ENCODE measurements at places on chromosomes 5 and 9. TPM values are rescaled to one million over a fixed set of nuclear protein-coding genes. Genes with fewer than 3 reads are reported as not detected.

IFNB1 gene
- not detected for total RNA-seq

EGR1 gene
- total RNA-seq, result 0.80 TPM

C9orf50 gene
- total RNA-seq, result not detected

MED10 gene
- total RNA-seq, result 15.2 TPM

RIC1 gene
- 45.7 TPM for total RNA-seq

IFNA21 gene
- not detected for total RNA-seq

C9orf152 gene
- not detected for total RNA-seq

NPDC1 gene
- total RNA-seq, result 47.4 TPM

SPATA31C1 gene
- not detected for total RNA-seq

SLC6A7 gene
- not detected for total RNA-seq

UNC13B gene
- total RNA-seq, result 48.1 TPM
